ENCODE measurements at places on chromosomes 13 and 19. TPM values are rescaled to one million over a fixed set of nuclear protein-coding genes. Genes with fewer than 3 reads are reported as not detected.

CYP4F11 gene
- 0.87 TPM for total RNA-seq

MEDAG gene
- 187 TPM for total RNA-seq

FFAR2 gene
- 2.4 TPM for total RNA-seq

NLRP7 gene
- not detected for total RNA-seq

ZNF723 gene
- total RNA-seq = not detected

SPRED3 gene
- 2.2 TPM for total RNA-seq

BRME1 gene
- total RNA-seq = 0.67 TPM

CCDC70 gene
- not detected for total RNA-seq

PDE4C gene
- total RNA-seq = not detected

ZNF345 gene
- 3.1 TPM for total RNA-seq

ZNF541 gene
- total RNA-seq = 0.87 TPM
